ENCODE measurements at places on chromosomes 1 and 21.

GRCh38 chr21:31370893-31371544 lies 27.0 kb upstream of the TIAM1 start:
- no peak for DNase-seq

DNA sequence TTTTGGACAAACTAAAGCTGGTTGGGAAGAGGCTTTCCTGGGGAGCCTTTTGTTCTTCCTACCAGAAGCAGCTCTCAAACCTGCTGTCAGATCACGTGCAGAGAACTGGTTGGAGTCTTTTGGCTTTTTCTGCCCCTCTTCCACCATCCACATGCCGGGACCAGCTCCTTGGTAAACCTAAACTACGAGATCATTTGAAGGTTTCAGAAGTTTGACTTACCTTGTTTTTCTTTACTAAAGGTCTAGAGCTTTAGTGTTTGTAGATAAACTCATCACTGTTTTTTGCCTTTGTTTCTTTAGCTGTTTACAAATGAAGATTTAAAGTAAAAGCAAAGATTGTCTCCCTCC lies 113.4 kb downstream of the HLX start:
- no peak for DNase-seq

DNA sequence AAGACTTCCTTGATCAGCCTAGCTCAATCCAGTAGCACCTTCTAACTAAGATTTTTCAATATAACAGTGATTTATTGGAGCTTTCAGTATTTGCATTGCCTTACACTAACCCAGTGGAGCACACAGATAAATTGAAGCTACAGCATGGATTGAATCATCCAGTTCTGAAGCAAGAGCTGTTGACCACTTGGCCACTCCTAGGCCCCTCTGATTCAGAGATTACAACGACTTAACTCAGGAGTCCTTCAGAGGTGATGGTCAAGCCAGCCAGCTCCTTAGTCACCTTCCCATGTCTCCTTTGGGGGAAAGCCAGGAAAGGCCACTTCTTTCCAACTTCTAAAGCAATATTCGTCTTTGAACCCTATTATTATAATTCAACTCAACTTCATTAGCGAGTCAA lies 151.8 kb downstream of the TENT5C start:
- no peak for DNase-seq

GRCh38 chr1:201153474-201154388 lies 543 bp downstream of the TMEM9 start:
- no peak for DNase-seq

DNA sequence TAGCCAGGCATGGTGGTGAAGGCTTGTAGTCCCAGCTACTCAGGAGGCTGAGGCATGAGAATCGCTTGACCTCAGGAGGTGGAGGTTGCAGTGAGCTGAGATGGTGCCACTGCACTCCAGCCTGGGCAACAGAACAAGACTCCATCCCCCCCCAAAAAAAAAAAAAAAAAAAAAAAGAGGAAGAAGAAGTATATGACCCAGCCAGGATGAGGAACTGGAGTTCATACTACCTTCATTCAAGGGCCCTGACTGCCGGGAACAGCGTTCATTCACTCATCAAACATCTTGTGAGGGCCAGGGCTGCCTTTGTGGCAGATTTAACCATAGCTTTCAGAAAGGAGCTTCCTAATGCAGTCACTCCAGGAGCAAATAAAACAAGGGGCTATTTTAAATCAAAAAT lies 127.6 kb downstream of the MRPS6 start:
- DNase-seq = no peak

- DNase-seq = no peak
These were observed 202.0 kb downstream of the MATN1 start for GRCh38 chr1:30521261-30521865.

DNA sequence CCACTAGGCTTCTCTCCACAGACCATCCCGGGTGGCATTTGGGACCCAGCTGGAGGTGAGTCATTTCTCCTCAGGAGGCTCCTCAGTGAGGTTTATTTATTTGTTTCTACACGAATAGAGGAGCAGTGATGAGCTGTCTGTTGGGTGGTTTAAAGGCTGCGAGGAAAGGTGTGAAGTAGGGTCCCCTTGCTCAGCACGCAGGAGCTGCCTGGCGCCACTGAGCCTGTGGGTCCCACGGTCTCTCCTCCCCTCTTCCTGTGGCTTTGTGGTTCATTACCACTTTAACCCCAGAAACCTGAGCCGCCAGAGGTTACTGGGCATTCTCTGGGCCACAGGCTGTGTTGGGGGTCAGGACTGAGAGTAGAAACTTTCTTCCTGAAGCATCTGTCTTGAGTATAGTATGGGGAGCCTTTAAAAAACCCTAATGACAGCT lies 39.9 kb downstream of the IL6R start:
- no peak for DNase-seq

DNA sequence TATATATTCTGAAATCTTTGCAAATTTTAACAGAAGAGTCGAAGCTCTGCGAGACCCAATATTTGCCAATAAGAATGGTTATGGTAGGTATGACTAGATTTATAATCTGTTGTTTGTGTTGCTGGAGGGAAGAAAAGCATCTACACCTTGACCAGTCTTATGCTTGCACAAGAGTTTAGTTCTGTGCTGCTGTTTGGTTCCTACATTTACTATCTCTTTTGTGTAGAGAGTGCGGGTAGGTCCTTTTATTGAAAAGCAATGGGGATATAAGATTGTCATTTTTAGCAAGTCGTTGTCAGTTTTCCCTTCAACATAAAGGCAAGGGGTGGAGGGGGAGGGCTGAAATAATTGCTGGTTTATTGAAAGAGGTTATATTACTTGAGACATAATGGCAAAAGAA lies 396 bp downstream of the ELAVL4 start:
- DNase-seq = no peak

GRCh38 chr1:199422206-199422605 lies 605.3 kb upstream of the NR5A2 start:
- DNase-seq = no peak

- peak; percentile 29 for DNase-seq
These were observed 69.6 kb upstream of the LRRC8B start for GRCh38 chr1:89454845-89455521.

DNA sequence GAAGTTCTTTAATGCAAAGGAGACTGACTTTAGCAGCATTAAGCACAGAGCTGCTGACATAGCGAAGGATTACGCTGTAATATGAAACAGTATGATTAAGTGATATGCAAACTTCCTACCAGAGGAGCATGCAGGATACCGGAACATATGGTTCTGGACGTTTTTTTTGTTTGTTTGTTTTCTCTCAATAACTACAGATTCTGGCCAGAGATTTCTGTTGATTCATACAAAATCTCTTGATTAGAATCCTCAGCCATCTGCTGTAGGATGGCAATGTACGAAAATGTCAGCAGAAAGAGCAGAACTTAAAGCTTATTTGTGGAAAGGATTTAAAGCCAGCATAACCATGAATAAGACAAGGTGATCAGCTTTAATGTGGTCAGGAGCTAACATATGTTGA lies 970.7 kb downstream of the KCNT2 start:
- no peak for DNase-seq

- peak; percentile 50 for DNase-seq
These were observed 691 bp upstream of the MPZL1 start for GRCh38 chr1:167720965-167721616.

DNA sequence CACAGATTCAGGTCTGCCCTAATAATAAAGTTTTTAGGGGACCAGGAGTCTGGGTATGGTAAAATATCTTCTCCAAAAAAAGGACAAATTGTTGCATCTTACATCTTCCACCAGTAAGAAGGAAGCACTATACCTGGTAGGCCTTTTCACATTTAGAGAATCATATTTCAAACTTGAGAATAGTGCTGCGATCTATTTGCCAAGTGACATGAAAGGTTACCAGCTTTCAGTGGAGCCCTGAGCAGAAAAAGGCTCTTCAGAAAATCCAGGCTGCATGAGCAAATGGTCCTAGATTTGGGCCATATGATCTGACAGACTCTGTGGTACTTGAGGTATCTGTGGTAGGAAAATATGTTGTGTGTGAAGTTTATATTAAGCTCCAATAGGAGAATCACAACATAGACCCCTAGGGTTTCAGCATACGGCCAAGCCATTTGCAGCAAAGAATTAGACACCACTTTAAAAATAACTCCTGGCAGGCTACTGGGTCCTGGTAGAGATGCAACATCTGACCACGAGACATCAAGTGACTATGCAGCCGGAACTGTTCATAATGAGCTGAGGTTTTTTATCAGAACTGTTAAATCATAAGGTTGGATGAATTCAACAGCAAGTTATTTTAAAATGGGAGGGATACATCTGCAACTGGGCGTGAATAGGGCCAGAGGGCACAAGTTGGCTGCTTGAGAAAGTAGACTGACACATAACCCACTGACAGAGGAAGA lies 38.6 kb upstream of the CCDC190 start:
- no peak for DNase-seq

DNA sequence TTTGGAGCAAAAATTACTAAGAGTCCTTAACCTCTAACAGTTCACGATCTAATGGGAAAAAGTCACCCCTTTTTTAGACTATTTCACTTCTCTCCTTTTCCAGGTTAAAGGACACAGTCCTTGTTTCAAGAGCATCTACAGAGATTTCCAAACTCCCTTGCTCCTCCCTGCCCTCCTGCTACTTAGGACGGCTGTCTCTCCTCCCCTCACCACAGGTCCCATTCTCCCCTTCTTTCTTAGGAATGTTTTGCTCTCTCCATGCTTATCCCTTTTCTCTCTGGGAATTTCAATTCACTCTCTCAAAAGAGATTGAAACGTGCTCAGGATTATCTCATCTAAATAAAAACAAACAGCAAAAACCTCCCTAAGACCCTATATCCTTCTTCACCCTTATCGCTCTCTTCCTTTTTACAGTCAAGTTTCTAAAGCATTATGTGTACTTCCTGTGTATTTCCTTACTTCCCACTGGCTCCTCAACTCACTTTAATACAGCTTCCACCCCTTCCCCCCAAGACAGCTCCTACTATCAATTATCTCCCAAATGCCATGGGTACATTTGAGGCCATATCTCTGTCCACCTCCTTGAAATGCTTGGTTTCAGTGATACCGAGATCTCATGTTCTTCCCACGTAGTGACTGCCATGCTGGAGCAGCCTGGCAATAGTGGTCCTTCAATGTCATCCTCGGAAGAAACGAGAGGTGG lies 43.2 kb upstream of the ZNF281 start:
- no peak for DNase-seq

DNA sequence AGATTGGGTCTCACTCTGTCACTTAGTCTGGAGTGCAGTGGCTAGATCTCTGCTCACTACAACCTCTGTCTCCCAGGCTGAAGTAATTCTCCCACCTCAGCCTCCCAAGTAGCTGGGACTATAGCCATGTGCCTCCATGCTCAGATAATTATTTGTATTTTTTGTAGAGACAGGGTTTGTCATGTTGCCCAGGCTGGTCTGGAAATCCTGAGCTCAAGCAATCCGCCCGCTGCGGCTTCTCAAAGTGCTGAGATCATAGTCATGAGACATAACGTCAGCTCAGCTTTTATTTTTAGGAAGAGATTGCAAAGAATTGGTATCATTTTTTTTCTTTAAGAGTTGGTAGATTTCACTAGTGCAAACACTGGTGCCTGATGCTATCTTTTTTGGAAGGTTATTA lies 244.9 kb downstream of the DSCAM start:
- DNase-seq = no peak

DNA sequence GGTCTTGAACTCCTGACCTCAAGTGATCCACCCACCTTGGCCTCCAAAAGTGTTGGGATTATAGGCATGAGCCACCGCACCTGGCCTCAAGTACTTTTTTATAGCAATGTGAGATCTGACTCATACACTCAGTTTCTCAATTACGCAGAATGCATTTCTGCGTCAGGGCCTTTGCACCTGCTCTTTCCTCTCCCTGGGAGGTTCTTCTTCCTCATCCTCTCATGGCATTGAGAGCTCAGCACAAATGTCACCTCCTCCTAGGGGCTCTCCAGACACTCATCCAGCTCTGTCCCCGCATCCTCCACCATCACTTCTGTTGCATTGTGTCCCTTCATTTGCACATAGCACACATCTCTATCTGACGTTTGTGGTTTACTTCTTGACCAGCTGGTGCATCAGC lies 418.8 kb downstream of the PTPRU start:
- no peak for DNase-seq

DNA sequence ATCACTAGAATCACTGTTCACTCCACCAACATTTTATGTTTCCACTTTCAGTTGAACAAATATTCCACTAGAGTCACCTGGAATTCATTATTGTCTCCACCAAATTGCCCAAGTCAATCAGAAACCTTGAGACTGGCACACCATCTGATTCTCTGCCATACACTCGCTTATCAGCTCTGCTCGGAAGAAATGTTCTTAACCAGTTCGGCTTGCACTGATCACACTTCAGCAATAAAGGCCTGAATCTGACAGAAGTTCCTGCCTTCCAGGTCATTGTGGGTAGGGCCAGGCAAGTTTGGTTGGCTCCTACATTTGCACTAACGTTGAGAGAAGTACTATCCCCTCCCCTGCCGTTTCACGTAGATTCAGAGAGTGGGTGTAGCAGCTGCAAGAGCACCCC lies 10.0 kb downstream of the TPM3 start:
- no peak for DNase-seq

- DNase-seq = no peak
These were observed 54.6 kb upstream of the DEPDC1 start for GRCh38 chr1:68551459-68551858.

DNA sequence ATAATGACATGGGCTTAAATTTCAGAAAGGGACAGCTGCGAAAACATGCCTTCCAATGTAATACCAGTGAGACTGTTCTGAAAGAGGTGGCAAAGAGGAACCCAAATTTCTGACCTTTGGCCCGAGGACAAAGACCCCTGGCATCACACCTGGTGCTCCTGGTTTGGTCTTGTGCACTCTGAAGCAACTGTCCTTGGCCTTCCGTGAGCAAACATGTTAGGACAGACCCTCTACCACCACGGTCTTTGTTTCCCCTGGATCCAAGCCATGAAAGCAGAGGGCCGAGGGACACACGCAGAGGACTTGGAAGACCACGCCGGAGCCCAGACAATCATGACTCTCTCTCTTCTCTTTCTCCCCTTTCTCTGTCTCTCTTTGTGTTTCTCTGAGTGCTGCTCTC lies 6.0 kb downstream of the REG4 start:
- DNase-seq = no peak
